ENCODE measurements at places on chromosomes 6 and 20. TPM values are rescaled to one million over a fixed set of nuclear protein-coding genes. Genes with fewer than 3 reads are reported as not detected.
A peak's percentile ranks its signal among the peaks of the same experiment; 100 is the strongest.

GRCh38 chr6:165119231-165120020 is 190.0 kb downstream of the C6orf118 start:
- H3K36me3 ChIP-seq, result no peaks in the 10 kb centered on the region
- no peak overlapping the region for H3K4me3 ChIP-seq
- no peaks in the 10 kb centered on the region for H3K4me1 ChIP-seq
- no peak for DNase-seq

DNA sequence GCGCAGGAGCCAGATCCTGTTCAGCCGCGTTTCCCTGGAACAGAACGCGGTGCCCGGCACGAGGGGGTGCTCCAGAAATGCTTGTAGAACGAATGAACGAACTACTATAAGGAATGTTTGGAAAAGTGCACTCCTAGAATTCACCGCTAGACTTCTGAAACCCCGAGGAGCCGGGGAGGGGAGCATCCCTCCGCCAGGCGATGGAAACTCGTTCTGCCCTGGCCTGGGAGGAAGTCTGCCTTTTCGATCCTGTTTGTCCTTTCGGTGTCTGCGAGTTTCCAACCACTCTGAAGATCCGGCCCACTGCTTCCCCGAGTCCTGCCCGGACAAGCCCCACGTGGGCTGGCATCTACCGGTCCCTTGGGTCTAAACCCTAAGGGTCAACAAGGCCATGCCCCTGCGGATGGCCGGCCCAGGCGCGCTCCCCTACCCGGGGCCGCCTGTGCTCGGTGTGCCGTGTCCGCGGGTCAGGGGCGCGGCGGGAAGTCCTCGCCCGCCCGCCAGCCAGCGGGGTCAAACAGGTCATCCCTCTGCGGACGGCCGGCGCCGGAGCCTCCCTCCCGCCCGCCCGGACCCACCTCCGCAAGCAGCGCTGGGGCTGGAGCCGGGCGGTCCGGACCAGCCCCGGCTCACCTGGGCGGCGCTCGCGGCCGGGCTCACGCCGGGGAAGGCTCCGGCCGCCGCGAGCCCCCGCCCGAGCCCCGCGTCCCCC is 526 bp downstream of the SULF2 start:
- peaks cover 13% of the 10 kb centered on the region for H3K4me1 ChIP-seq
- no peaks in the 10 kb centered on the region for H3K36me3 ChIP-seq
- peak overlapping the region; percentile 53 for H3K4me3 ChIP-seq
- H3K27ac ChIP-seq, result no peak overlapping the region
- peaks cover 59% of the 10 kb centered on the region for H3K27me3 ChIP-seq

Gene LATS1
- total RNA-seq, result 37.7 TPM

- peaks cover 11% of the 10 kb centered on the region for H3K36me3 ChIP-seq
- no peak overlapping the region for H3K27ac ChIP-seq
- H3K4me3 ChIP-seq, result no peak overlapping the region
- H3K27me3 ChIP-seq, result no peaks in the 10 kb centered on the region
These were observed 26.3 kb downstream of the SUN5 start for GRCh38 chr20:32978009-32978335.

- no peak overlapping the region for H3K4me3 ChIP-seq
- H3K4me1 ChIP-seq, result peaks cover 56% of the 10 kb centered on the region
- H3K36me3 ChIP-seq, result no peaks in the 10 kb centered on the region
These were observed 12.2 kb upstream of the ZNF831 start for GRCh38 chr20:59151391-59151790.

GRCh38 chr6:39327507-39327906 is 5.0 kb upstream of the KCNK16 start:
- no peaks in the 10 kb centered on the region for H3K36me3 ChIP-seq
- H3K4me3 ChIP-seq, result no peak overlapping the region
- H3K4me1 ChIP-seq, result no peaks in the 10 kb centered on the region
- H3K27me3 ChIP-seq, result peaks cover 17% of the 10 kb centered on the region

DNA sequence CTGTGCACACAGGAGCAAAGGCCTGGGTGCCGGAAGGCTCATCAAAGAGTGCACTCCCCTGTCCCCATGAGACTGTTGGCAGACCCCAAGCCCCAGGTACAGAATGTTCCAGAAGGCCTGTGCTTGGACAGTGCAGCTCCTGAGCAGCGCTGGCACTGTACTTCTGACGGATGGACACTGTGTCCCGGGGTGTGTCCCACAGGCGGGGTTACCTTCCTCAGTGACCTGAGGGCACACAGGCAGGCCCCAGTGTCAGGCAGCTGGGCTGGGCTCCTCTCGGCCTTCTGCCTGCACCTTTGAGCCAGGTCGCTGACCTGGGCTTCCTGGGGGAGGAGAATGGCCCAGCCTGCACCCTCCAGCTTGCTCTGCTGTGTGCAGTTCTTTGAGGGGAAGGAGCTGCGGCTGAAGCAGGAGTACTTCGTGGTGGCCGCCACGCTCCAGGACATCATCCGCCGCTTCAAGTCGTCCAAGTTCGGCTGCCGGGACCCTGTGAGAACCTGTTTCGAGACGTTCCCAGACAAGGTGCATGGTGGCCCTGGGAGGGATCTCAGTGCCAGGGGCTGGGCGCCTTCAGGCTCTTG is 30.1 kb downstream of the PYGB start:
- H3K27me3 ChIP-seq, result no peaks in the 10 kb centered on the region
- no peaks in the 10 kb centered on the region for H3K4me1 ChIP-seq
- no peak overlapping the region for H3K27ac ChIP-seq
- DNase-seq, result peak; percentile 12

GRCh38 chr20:53186635-53187034 is 214.5 kb downstream of the TSHZ2 start:
- no peaks in the 10 kb centered on the region for H3K36me3 ChIP-seq
- DNase-seq, result no peak
- H3K4me1 ChIP-seq, result peaks cover 5% of the 10 kb centered on the region
- peaks cover 2% of the 10 kb centered on the region for H3K27me3 ChIP-seq
- H3K4me3 ChIP-seq, result no peak overlapping the region

DNA sequence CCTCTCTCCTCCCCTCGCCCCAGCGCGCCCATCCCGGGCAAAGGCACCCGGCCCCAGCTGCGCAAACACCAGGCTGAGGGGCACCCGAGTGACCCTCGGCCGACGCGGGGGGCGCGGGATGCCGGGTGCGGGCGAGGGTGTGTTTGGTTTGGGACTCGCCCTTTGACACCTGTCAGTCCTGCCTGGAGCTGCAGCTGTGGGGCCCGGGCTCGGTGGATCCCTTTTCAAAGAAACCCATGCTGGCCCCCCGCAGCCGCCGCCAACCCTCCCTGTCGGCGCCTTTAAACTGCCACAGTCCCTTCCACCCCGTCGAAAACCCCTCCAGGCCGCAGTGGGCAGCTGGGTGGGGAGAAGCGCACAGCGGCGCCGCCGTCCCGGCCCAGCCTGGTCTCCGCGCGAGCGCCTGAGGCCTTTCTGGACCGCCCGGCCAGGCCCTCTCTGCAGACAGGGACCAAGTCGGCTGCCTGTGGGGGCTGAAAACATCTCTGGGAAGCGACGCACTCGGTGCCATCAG is 5.5 kb downstream of the FOXQ1 start:
- peaks cover 36% of the 10 kb centered on the region for H3K27me3 ChIP-seq
- no peak overlapping the region for H3K27ac ChIP-seq
- H3K36me3 ChIP-seq, result peaks cover 2% of the 10 kb centered on the region
- no peak for DNase-seq
- H3K4me1 ChIP-seq, result peaks cover 3% of the 10 kb centered on the region

Gene HAO1
- total RNA-seq, result not detected

DNA sequence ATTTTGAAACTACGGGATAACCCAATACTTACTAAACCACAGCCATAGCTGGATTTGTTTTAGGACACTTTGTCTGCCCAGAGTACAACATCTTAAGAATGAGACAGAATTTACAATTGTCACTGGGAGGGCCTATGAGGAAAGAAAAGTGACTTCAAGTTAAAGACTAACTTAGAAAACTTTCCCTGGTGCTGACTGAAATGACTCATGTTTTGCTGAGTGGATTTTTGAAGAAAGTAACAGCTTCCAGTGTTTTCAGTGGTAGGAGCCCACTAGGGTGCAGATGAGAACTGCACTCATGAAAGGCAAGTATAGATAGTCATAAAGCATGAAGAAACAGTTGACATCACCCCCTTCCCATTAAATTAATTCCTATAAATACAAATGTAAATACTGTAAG is 988.2 kb upstream of the MAP3K7 start:
- H3K27me3 ChIP-seq, result no peaks in the 10 kb centered on the region
- no peak overlapping the region for H3K4me3 ChIP-seq
- no peak for DNase-seq
- H3K36me3 ChIP-seq, result no peaks in the 10 kb centered on the region

DNA sequence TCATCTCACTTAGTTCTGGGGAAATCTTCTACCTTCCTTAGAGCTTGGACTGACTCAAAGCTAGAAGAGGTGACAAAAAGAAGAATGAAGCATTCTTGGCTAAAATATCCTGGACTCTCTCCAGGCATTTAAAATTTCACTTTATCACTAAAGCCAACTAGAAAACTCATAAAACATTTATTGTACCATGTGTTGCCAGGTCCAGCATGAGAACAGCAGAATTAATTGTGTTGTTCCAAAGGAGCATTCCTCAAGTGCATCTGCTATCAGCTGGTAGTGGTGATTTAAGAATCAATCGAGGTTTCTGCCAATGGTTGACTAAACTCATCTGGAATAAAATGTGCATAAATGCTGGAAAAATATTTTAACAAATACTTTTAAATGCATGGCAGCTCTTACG is 147.3 kb upstream of the SSTR4 start:
- DNase-seq, result no peak
- no peaks in the 10 kb centered on the region for H3K4me1 ChIP-seq
- H3K4me3 ChIP-seq, result no peak overlapping the region
- H3K27ac ChIP-seq, result no peak overlapping the region
- H3K27me3 ChIP-seq, result no peaks in the 10 kb centered on the region

DNA sequence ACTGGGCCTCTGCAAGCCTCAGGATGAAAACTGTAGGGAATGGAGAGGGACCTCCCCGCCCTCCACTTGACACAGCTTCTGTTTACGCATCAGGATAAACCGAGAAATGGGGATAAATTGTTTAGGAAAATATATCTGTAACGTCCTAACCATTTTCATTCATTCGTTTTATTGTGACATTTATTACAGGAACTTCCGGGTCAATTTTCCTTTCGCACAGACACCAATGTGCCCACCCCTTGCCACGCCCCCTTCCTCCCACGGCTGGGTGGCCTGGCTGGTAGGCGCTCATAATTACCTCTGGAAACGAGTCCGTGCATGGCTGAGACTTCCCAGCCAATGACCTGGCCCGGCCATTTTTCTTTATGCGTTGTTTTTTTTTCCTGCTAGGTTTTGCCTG is 96.1 kb downstream of the BMP7 start:
- no peaks in the 10 kb centered on the region for H3K4me1 ChIP-seq
- DNase-seq, result no peak
- H3K4me3 ChIP-seq, result no peak overlapping the region
- peaks cover 2% of the 10 kb centered on the region for H3K27me3 ChIP-seq

- no peak overlapping the region for H3K27ac ChIP-seq
- DNase-seq, result no peak
- H3K27me3 ChIP-seq, result no peaks in the 10 kb centered on the region
- peaks cover 9% of the 10 kb centered on the region for H3K36me3 ChIP-seq
- peaks cover 18% of the 10 kb centered on the region for H3K4me1 ChIP-seq
- H3K4me3 ChIP-seq, result no peak overlapping the region
These were observed 86.6 kb downstream of the ZFAND3 start for GRCh38 chr6:37906121-37906520.

Gene NOX3
- total RNA-seq, result not detected

DNA sequence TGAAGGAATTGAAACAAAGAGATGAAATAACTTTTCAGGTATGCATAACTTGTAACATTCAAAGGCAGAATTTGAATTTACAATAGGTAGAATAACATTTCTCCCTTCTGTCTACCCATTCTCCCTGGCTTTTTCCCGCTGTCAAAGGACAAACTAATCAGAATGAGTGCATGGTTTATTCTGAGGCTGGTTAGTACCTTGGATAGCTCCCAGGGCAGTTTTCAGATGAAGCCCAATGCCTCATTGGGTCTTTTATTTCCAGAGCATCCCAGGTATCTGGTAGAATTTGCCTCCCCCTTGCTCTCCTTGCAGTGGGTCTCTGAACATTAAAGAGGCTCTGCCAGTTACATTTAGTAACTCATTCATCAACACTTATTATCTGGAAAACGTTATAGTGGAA is 665.5 kb downstream of the BCKDHB start:
- no peak overlapping the region for H3K27ac ChIP-seq
- no peaks in the 10 kb centered on the region for H3K36me3 ChIP-seq
- no peaks in the 10 kb centered on the region for H3K27me3 ChIP-seq

Gene SLC17A9
- 43.5 TPM for total RNA-seq

- H3K4me3 ChIP-seq, result no peak overlapping the region
- peaks cover 29% of the 10 kb centered on the region for H3K4me1 ChIP-seq
- no peaks in the 10 kb centered on the region for H3K27me3 ChIP-seq
- peaks cover 29% of the 10 kb centered on the region for H3K36me3 ChIP-seq
- no peak overlapping the region for H3K27ac ChIP-seq
These were observed 5.5 kb downstream of the MANBAL start for GRCh38 chr20:37295001-37295400.

- H3K27ac ChIP-seq, result no peak overlapping the region
- H3K36me3 ChIP-seq, result no peaks in the 10 kb centered on the region
- H3K27me3 ChIP-seq, result no peaks in the 10 kb centered on the region
- H3K4me3 ChIP-seq, result no peak overlapping the region
- H3K4me1 ChIP-seq, result no peaks in the 10 kb centered on the region
These were observed 527.5 kb downstream of the PRKN start for GRCh38 chr6:162200041-162200440.

DNA sequence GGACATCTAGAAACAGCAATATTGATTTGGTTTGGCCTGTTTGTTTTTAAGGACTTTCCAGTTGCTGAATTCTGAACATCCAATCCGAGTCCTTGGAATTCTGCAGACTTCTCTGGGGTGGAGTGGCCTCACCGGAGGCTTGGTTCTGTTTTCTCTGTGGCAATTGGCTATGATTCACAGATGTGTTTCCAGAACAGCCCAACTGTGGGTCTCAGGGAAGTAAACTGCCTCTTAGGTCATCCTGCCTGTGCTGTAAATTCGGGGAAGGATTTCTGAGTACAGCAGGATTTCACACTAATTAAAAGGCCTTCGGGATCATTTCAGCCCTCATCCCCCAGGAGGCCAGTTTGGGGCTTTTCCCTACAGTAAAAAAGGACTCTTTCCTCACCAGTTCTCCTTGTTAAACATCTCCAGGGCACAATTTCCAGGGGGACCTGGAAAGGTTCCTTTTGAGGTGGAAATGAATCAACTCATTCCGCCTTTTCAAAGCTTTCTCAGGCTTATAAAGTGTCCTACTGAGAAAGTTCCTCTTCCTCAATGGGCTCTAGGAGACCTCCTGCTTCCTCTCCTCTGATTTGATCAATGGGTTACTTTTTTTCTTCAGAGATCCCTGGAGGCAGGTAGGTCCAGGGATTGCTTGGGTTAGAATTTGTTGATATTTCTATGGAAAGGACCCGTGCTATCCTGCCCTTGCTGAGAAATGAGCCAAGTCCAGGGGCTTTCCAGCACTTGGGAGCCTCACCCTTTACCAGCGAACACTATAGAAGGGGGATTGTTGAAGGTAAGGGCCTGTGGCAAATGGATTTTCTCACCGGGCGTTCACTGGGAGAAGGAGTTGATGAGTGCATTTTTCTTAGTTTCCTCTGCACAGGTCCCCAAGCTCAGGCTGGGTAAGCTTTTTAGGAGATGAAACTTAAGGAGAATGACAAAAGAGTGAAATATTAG is 114.6 kb downstream of the CLIC5 start:
- peaks cover 2% of the 10 kb centered on the region for H3K27me3 ChIP-seq
- H3K4me3 ChIP-seq, result no peak overlapping the region
- DNase-seq, result no peak
